B cell (primary cell): ENCODE measurements at places on chromosomes 5 and 9.

DNA sequence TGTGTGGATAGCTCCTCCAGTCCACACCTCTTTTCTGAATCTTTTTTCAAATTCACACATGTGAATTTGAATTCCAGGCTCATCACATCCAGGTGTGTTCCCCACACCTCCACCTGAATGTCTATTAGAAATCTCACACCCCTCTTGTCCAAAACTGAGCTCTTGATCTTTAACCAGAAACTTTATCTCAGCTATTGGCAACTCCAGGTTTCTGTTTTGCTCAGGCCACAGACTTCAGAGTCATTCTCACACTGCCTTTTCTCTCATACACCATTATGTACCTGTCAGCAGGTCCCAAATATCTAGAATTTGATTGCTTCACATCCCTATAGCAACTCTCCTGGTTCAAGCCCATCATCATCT lies 11.6 kb downstream of the NIPSNAP3B start:
- DNase-seq = no peak

GRCh38 chr5:168288349-168289245 lies 2.8 kb upstream of the WWC1 start:
- DNase-seq = no peak

- no peak for DNase-seq
Measured at GRCh38 chr5:150339165-150339564, 18.3 kb upstream of the TCOF1 start.

- no peak for DNase-seq
Measured at GRCh38 chr5:123864578-123864977, 352.6 kb downstream of the CSNK1G3 start.

DNA sequence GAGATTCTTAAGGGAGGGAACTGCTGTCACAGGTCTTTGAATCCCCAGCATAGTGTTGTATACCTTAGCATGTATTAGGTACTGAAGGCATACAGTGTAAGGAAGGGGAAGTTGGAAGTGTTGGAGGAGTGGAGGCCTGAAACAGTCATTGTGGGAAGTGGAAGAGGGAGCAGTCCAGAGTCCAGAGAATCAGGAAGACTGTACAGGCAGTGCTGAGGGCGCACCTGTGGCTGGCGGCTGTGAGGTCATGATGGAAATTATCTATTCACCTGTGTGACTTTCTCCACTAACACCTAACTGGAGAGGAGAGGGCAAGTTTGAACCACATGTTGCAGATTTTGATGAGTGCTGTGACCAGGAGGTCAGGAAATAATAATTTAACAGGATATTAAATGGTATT lies 119.7 kb upstream of the NIPBL start:
- DNase-seq = no peak

DNA sequence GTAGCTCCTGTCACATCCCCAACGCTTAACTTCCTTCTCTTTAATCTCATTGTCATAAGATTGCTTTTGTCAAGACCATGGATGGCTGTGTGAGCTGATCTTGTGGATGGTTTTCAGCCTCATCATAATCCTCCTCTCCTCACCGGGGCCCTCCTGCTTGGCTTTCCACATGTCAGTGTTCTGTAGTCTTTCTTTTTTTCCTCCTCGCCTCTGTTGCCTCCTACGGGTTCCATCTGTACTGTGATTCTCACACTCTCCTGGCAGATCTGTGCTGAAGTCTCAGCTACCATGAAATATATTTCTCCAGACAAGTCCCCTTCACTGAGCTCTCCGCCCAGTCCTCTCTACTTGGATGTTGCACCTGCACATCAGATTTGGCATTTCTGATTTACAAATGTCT lies 34.9 kb upstream of the FAM120AOS start:
- DNase-seq = no peak
